ENCODE measurements at places on chromosomes 3 and 15. TPM values are rescaled to one million over a fixed set of nuclear protein-coding genes. Genes with fewer than 3 reads are reported as not detected.

GRCh38 chr3:182936918-182937285 is 43.4 kb downstream of the DCUN1D1 start:
- H3K27me3 ChIP-seq, result no peaks in the 10 kb centered on the region
- no peak overlapping the region for H3K4me3 ChIP-seq
- H3K36me3 ChIP-seq, result no peaks in the 10 kb centered on the region
- no peak for DNase-seq

- H3K36me3 ChIP-seq, result no peaks in the 10 kb centered on the region
- H3K4me3 ChIP-seq, result no peak overlapping the region
- no peak overlapping the region for H3K27ac ChIP-seq
- DNase-seq, result no peak
These were observed 30.0 kb downstream of the PHC3 start for GRCh38 chr3:170151536-170151935.

DNA sequence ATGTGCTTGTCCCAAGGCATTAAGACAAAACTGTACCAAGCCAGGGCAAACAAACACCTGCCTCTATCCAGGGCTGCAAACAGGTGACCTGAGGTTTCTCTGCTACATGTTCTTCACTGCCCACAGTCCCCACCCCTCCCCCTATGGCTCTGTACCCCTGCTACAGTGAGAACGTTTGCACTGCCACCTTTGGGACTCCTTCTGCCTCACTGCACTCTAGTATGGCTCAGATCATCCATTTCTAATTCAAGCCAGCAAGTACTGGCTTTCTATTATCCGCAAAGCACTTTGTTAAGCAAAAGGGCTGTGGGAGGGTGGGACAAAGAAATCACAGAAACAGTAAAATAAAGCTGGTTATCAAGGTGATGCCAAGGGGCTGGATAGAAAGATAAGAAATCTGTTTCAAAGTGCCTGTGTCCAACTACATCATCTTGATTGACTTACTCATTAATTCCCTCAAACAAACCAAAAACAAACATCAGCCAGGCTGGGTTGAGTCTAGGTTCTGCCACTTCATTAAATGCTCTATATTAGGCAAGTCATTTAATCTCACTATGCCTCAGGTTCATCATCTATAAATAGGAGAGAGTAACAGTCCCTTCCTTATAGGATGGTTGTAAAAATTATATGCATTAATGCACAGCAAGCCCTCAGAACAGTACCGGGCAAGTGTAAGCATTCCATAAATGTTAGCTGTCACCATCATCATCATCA is 95.3 kb downstream of the PDZRN3 start:
- no peaks in the 10 kb centered on the region for H3K27me3 ChIP-seq
- no peaks in the 10 kb centered on the region for H3K4me1 ChIP-seq
- H3K36me3 ChIP-seq, result no peaks in the 10 kb centered on the region

Gene FMN1
- polyA plus RNA-seq, result 0.01 TPM
